Skeletal muscle cell (primary cell): ENCODE measurements at places on chromosomes 7 and 10.

GRCh38 chr7:90843472-90843871, 247.4 kb downstream of the CDK14 start:
- no peak for DNase-seq

DNA sequence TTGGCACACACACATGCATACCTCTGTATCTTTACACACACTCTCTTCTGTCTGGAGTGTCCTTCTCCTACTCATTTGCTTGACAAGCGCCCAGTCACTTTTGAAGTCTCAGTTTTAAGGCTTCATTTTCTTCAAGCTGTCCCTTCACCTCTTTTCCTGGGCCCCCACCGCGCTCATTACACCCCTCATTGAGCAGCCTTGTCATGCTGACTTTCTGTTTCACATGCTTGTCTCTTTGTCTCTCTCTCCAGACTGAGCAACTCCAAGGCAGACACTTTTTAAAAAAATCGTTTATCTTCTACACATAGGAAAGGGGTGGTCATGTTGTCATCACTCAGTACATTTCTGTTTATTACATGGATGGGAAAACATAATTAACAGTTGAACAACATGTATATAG, 225.2 kb upstream of the FZD1 start:
- no peak for DNase-seq

- DNase-seq = no peak
Measured at GRCh38 chr10:110083884-110084283, 76.1 kb downstream of the ADD3 start.

DNA sequence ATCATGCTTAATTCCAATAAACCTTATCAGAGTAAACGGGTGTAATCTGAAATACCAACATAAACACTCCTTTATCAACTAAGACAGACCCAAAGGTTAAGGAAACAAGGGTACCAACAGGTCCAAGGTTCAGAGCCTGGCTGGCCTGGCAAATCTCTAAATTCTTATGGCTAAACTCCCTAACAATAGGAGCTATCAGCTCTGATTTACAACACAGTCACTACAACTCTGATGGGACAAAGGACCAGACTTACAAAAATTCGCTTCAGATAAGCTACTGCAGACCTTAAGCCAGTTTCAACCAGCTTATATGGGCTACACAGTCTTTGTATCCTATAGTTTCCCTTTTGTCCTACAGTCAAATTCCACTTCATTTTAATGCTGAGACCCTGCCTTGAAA, 381.9 kb downstream of the ZWINT start:
- DNase-seq = no peak

GRCh38 chr10:102904346-102904745, 13.7 kb upstream of the CNNM2 start:
- DNase-seq = no peak

DNA sequence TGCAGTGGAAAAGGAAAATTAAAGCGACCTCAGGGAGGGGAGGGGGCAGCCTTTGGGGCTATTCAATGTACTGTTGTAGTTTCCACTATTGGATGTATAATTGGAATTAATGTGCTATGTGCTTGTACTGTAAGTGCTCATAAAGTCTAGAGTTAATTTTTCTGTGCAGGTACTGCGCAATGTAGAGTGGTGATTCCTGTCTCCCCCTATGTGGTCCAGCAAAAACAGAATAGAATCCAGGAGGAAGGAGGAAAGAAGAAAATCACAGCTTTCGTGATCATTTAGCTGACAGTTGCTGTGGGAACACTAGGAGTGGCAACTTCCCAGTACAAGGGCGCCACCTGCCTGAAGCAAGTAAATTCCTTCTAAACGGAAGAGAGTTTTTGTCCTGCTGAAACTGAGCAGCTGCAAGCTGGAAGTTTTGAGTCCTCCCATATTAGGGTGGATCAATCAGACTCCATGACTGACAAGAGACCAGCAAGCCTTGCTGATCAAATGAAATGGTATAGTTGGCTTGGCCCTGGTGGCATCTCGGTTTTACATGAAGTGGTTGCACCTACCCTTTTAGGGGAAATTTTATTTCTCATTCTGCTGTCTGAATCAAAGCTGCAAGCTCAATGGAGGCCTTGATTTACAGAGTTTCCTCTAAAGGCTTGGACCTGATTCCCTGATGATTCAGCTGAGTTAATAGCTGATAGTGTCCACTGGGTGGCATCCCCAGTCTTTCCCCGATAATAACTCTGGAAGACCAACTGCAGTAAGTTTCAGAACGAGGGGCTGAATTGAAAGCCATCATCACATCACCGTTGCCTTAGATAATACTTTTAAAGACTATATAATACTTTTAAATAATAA, 299.8 kb downstream of the HGF start:
- peak; percentile 46 for DNase-seq
